ENCODE measurements at places on chromosomes 11 and 22.

GRCh38 chr11:17395554-17395961 is 7.1 kb upstream of the KCNJ11 start:
- DNase-seq: no peak

DNA sequence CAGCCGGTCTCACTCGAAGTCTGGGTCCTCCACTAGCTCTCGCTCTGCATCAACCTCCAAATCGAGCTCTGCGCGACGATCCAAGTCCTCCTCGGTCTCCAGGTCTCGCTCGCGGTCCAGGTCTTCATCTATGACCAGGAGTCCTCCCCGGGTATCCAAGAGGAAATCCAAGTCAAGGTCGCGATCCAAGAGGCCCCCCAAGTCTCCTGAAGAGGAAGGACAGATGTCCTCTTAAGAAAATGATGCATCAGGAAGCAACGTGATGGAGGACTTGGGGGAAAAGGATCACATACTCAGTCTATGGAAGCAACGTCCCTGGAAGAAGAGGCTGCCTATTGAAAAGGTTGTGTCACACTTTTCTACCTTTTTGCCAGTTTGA is 1.1 kb downstream of the SRSF8 start:
- DNase-seq: no peak

DNA sequence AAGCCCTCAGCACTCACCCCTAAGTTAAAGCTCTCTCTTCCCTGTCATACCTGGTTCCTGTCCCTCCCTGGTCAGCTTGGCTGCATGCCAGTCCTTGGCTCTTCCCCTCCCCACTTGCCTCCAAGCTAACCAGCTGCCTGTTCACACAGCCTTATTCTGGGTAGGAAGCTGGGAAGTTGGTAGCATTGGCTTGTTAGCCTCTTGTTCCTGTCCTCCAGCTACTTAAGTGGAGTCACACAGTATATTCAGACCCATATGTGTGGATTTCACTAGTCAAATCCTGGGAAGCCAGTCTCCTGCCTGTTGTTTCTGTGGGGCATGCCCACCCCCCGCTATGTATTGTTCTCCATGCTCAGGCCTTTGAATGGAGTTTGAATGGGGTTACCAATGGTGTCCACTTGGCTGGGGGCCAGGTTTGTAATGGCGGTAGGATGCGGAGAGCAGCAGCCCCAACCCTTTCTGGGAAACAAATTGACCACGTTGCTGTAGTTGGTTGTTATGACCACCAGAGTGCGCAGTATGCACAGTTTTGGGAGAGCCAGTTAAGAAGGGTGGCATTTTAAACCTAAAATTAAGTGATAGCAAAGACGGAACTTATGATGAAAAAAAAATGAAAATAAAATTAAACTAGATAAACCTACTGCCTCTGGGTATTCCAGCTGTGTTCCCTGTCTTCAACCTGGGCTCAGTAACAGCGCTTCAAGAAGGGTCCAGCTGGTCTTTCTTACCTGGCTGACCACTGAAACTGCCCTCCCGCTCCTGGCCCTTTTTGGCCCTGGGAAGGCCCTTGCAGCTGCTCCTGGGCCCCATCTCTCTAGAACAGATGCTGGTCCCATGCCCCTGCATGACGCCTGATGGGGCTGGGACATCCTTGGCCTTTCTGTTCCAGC is 10.7 kb upstream of the RPS3 start:
- peak; percentile 58 for DNase-seq

DNA sequence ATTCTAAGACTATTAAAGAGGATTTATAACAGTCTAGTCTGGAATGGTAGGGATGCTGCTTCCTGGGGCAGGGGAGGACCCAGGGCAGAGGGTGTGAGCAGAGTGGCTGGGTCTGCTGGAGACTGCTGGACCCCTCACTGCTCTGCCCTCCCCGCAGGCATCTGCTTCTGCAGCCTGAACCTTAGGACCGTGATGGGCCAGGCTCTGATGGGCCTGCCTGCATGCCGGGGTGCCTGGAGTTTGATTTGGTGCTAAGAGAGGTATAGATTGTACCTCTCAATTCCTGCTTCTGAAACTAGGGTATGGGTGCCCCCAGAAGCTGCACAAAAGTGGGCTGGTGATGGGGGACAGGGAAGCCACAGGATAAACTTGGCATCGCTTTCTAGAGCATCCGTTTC is 54.9 kb downstream of the CD82 start:
- DNase-seq: no peak

- no peak for DNase-seq
Observed at GRCh38 chr22:44482776-44483175, 15.3 kb downstream of the RTL6 start.

GRCh38 chr11:78946945-78947902 is 372.6 kb upstream of the NARS2 start:
- DNase-seq: no peak

DNA sequence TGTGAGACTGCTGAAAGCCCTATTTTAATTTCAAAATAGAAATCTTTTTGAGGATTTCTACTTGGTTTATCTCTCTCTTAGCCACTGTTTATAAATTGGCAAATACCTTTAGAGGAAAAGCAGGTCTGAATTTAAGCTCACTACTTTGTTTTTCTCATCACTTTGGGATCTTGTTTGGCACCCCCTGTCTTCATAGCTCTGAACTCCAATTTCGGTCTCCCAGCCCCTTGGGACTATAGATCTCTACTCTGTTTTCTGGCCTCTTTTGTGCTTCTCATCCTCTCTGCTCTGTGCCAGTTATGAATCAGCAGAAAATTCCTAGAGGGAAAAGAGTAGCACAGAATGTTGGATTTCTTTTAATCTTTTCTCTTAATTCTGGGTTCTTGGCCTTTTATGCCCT is 118.3 kb downstream of the CYP2R1 start:
- DNase-seq: no peak

DNA sequence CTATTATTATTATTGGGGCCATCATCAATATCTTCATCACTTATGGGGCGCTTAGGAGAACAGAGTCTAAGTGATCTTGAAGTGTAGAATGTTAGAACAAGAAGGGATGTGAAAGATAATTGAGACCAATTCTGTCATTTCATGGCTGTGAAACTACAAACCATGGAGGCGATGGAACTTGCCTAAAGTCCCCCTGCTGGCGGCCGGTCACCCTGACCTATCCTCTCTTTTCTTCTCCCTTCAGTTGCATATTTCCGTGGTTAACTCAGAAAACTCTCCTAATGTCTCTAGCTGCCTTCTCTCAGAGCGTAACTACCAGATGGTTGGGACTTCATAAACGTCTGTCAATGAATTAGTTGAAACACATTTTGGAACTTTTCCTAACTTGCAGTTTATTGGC is 6.6 kb upstream of the OR4B1 start:
- no peak for DNase-seq

DNA sequence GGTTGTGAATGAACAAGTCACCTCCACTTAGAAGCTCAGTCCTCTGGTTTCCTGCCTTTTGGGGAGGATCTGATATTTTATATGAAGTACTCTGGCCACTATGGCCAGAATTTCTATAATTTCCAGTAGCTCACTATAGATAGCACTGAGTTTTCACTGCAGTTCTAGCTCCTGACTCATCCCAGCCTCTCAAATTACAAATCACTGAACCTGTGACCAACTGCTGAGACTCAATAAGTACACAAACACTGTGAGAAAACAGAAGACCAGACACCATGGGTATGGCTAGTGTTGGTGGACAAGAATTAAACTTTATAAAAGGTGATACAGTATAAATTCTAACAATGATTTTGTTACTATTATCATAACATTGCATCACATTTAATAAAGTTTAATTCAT is 47.1 kb upstream of the UCP3 start:
- DNase-seq: no peak

DNA sequence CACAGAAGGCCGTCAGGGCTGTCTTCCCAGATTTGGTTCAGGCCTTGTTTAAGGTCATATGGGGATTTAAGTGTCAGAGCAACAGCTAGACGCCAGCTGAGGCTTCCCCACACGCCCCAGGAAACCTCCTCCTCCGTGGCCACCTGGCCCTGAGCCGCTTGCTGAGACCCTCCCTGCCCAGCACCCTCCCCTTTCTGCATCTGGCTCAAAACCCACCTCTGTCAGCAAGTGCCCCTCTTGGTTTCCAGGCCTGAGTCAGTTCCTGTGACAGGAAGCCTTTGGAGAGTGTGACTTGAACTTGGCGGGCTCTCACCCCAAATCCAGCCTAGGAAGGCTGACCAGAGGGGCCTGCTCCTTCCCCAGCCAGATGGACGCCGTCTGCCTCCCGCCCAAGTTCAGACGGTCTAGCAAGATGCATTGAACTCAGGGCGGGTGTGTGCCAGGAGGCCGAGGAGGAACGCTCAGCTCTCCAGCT is 561 bp downstream of the FXYD2 start:
- no peak for DNase-seq

DNA sequence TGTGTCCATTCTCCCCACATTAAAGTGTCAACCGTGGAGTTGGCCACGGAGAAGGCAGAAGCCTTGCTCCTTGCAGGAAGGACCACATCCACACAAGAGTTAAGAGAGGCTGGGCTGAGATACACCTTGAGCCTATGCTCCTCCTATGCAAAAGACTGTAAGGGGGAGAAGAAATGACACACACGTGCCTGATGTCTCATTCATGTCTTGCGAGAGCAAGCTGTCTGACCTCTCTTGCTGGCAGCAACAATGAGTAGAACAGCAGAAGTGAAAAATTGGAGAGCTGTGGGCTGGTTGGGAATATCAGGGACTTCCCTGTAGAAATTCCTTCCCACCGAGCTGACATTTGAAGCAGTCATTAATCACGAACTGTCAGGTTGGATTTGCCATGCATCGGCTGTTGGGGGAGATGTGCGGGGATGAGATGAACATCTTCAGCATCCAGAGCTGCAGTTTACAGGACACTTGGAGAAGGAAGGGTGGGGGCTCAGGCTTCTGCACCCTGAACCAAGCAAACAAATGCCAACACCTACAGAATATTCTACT is 139.3 kb downstream of the MYO18B start:
- DNase-seq: no peak

- DNase-seq: no peak
Observed at GRCh38 chr22:30610299-30610698, 3.3 kb downstream of the TCN2 start.

GRCh38 chr22:21663738-21664137 is 2.1 kb upstream of the PPIL2 start:
- no peak for DNase-seq

DNA sequence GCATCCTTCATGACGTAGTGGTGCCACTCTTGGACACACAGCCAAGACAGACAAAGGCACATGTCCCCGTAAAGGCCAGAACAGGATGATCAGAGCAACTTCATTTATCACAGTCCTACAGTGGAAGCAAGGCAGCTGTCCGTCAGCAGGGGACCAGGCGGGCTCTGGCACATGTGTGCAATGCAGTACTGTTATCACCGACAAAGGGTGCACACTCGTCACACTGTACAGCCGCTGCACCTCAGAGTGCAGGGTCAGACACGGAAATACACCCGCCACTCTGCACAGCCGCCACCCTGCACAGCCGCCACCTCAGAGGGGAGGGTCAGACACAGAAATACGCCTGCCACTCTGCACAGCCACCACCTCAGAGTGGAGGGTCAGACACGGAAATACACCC is 13.4 kb upstream of the IL17REL start:
- no peak for DNase-seq

- no peak for DNase-seq
Observed at GRCh38 chr11:48193876-48194275, 22.7 kb upstream of the OR4B1 start.

- no peak for DNase-seq
Observed at GRCh38 chr11:33701302-33702230, 940 bp upstream of the C11orf91 start.

GRCh38 chr11:44246726-44247125 is 63.2 kb downstream of the ALX4 start:
- DNase-seq: no peak

- no peak for DNase-seq
Observed at GRCh38 chr11:63641727-63642126, 27.5 kb upstream of the PLAAT3 start.

DNA sequence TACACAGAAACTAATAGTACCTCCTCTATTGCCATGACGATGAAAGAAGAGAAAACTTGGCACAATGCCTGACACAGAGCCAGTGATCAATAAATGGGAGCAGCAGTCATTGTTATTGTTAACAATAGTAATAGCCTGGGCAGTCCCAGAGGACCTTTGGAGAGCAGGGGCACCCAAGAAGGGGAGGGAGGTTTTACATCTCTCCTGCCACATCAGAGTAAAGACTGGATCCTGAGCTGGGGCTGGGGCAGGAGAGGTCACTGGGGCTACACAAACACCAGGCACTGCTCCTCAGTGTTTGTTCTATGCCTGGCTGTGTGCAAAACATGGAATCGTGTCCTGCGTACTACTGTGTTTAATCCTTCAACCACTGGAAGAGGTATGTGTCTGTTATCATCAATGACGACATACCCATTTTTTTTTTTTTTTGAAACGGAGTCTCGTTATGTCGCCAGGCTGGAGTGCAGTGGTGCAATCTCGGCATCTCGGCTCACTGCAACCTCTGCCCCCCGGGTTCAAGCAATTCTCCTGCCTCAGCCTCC is 25.0 kb upstream of the CREB3L1 start:
- DNase-seq: no peak

GRCh38 chr22:41557401-41558240 is 3.2 kb upstream of the CSDC2 start:
- no peak for DNase-seq

GRCh38 chr11:33263549-33263948 is 6.4 kb downstream of the HIPK3 start:
- no peak for DNase-seq

GRCh38 chr22:49415151-49415951 is 412.3 kb downstream of the BRD1 start:
- DNase-seq: no peak

DNA sequence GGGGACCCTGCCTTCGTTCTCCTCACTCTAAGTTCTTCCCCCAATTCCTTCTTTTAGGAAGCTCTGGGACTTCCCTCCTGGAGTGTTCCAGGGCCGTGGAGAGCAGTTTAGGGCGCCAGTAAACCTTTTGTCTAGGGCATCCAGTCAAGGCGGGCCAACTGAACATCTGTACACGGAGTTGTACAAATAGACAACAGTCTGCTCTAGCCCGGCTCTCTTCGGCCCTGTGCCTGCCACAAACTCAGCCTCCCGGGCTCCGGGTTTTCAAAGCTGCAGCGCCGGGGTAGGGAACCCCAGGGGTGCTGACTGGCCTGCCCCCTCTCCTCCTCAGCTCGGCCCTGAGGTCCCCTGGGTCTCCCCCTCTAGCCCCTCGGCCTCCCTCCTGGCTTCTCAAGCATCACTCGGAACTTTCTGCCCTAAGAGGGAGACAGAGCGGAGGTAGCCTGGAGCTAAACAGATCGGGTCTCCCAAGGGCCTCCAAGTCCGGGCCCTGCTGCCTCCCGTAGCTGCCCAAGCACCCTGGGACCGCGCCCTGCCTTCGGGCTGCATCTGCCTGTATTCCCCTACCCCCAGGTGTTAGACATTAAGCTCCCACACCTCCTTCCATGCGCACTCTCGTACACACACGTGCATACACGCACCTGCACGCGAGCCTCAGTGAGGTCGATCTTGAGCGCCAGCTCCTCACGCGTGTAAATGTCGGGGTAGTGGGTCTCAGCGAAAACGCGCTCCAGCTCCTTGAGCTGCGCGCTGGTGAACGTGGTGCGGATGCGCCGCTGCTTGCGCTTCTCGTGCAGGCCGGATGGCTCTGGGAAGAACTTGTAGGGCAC is 3.3 kb downstream of the PHOX2A start:
- DNase-seq: no peak

GRCh38 chr11:82675838-82676237 is 57.8 kb downstream of the FAM181B start:
- DNase-seq: no peak

- no peak for DNase-seq
Observed at GRCh38 chr11:31617246-31617645, 107.7 kb downstream of the ELP4 start.
